NCI-H2107 (cell line): ENCODE measurements at places on chromosomes 7 and 10.
A peak's percentile ranks its signal among the peaks of the same experiment; 100 is the strongest.

DNA sequence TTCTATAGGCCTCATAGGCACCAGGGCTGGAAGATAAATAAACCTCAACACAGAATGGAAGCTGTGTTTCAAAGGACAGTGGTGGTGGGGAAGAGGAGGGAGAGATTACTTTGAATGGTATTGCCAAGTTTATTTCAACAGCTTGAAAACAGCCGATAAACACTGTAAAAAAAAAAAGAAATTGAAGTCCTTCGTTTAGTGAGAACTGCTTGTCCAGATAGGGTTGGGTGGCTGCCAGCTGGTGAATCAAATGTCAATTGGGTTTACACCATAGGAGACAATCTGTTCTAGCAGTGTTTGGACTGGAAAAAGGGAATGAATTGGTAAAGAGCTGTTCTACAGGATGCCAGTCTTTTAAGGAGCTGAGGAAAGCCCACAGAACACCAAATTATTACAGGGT is 254.8 kb downstream of the PHF14 start:
- DNase-seq: peak; percentile 19

DNA sequence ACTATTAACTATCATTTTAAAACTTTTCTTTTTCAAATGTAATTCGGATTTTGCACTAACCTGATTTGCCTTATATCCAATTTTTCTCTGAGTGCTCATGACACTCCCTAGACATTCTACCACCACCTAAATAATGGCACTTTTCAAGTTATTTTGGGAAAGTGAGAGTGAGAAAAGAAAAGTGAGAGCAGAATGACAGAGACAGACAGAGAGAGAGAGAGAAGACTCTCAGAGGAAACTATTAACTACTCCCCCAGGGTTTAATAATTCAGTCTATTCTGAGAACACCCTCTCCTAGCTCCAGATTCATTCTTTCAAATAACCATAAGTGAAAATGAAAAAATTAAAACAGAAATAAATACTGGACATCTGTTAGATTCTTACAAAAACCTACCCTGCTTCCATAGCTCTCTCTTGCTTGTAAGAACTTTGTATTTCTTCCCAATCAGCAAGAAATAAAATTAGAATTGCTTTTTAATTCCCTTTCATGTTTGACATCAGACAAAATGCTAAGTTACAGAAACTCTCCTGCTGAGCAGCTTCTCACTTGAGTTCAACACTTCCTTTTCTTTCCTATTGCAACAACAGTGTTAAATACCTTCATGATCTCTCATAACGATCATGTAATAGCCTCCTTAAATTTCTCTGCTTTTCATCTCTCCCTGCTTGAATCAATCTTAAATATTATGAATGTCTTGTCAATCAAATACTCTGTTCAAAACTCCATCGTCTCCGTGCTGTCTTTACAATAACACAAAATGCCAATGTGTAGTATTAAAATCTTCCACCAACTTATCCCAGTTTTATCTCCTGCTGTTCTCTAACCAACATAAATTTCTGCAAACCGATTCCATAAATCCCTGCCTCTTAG is 191.7 kb downstream of the SEMA3E start:
- no peak for DNase-seq

- DNase-seq: no peak
These were observed 110.8 kb upstream of the EGFR start for GRCh38 chr7:54907981-54908380.

DNA sequence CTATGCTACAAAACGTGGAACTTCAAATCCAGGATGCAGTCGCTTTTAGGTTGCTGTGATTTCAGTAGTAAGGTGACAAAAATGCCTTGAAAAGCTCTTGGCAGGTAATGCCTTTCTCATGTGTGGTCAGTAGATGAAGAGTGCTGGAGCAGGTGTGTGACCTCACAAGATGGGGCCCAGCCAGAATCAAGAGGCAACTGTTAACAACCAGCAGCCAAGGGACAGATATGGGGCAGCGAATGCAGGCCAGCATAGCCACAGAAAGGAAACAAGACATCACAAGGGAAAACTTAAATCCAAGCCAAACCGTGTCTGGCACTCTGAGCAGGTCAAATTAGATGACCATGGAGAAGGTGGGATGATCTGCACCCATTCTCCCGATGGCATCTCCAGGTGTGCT is 12.3 kb downstream of the HUS1 start:
- DNase-seq: no peak

DNA sequence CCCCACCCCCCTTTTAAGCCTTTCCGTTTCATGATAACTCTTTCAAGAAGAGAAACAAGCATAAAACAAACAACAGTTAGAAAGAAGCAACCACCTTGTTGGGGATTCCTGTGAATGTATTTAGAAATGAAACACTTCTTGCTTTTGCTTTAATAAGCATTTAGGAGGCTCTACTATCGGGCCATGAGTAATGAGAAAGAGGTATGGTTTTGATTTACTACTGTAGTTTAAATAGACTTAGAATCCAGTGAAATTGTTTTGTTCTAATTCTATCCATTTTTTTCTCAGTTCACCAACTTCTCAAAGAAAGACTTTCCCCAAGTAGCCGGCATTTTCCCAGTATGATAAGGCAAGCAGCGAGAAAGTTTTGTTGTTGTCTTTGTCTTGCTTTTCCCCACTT is 168.7 kb upstream of the HABP2 start:
- no peak for DNase-seq

- DNase-seq: no peak
These were observed 3.7 kb downstream of the GPER1 start for GRCh38 chr7:1091644-1092027.

GRCh38 chr7:73972614-73973013 is 55.4 kb upstream of the ELN start:
- no peak for DNase-seq

GRCh38 chr7:2824026-2824677 is 20.0 kb downstream of the GNA12 start:
- no peak for DNase-seq

DNA sequence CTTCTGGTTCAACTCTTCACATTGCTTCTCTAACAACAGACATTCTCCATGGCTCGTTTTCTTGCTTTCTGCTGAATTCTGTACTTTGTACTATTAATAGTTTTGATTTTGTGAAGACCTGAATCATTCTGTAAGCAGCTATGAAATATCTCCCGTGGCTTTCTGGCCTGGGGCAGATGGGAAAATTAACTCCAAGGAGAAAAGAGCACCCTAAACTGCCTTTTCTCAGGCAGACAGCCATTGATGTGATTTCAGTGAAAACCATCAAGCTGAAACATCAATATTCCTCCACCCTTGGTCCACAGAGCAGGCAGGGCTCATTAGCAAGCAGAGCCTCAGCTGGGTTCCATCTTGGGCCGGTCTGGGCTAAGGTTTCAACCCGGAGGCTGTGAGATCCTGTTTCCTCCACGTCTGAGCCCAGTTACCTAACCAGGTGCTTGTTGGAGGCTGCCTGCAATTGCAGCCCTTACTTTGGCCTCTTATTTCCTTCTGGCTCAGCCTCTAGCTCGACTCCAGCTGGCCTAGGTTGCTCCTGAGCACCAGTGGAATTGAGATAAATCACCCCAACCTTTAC is 21.1 kb upstream of the EZH2 start:
- peak; percentile 76 for DNase-seq

DNA sequence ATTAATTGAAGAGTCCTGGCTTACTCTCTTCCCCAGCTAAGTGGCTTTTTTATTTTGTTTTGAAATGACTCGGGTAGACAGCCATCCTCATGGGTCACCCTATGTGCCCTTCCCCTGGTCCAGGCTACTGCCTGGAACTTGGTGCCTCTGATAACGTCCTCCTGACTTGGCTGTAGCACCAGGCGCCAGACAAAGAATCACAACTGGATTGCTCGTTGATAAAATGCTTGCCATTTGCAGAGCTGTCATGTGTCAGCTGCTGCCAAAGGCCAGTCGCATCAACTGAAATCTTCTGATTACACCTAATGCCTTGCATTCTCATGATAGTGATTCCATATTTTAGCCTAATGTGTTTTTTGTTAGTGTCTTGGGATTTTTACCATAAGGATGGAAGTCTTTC is 27.4 kb upstream of the ABLIM1 start:
- no peak for DNase-seq

GRCh38 chr10:72426986-72427385 is 72.3 kb upstream of the DNAJB12 start:
- no peak for DNase-seq
